ENCODE measurements at places on chromosomes 2 and 18.

- no peak for DNase-seq
Measured at GRCh38 chr2:113185664-113186432, 12.1 kb downstream of the PSD4 start.

GRCh38 chr2:167411367-167411766, 523.1 kb downstream of the XIRP2 start:
- no peak for DNase-seq

- DNase-seq: no peak
Measured at GRCh38 chr2:49003201-49003600, 151.1 kb downstream of the FSHR start.

DNA sequence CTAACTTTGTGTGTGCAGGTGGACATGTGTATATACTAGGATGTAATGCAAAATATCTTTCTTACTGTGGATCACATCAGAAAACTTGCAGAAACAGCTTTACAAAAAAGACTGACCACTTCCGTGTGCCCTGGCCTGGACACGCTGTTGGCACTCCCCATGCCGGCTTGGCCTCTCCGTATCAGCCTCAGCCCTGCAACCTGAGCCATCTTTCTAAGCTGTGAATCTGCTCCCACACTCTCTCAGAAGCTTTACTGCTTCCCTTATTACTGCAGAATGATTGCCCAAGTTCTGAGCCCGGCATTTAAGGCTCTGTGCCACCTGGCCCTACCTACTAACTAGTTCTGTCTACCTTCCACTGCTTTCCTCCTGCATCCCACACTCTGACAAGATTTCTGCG, 37.8 kb downstream of the MYO7B start:
- DNase-seq: no peak

GRCh38 chr2:204715361-204715760, 170.1 kb downstream of the PARD3B start:
- no peak for DNase-seq

DNA sequence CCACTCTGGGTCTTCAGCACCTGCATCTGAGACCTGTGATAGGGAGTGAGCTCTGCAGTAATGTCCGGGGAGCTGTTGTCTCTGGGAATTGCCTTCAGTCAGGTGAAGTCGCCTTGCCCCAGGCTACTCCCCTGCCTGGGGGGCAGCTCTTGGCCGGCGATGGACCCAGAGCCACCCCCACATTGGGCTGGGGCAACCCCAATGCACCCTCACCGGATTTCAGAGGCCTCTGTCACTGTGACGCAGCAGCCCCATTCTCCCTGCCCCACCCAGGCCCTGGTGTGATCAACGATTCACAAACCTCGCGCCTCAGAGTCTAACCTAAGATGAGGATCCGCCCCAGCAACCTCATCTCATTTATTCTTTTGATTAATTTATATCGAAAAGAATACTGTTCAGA, 303.6 kb downstream of the NDUFA10 start:
- DNase-seq: no peak

GRCh38 chr2:118858485-118859156, 11.2 kb upstream of the EN1 start:
- DNase-seq: no peak

DNA sequence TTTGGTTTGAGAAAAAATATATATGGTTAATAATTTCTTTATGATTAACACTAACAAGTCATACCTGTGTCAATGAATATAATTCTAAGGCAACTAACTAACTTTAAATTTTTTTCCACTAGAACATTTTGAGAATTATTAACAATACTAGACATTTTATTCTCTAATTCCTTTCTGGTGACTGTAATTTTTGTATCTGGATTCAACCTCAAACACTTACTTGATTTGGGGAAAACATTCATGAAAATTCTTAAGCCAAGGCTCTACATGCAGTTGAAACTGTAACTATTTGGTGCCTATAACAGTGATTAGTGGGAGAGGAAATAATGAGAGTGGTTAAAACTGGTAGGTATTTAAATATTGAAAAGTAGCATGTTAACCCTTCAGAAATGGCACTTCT, 546.5 kb upstream of the KLHL29 start:
- no peak for DNase-seq

DNA sequence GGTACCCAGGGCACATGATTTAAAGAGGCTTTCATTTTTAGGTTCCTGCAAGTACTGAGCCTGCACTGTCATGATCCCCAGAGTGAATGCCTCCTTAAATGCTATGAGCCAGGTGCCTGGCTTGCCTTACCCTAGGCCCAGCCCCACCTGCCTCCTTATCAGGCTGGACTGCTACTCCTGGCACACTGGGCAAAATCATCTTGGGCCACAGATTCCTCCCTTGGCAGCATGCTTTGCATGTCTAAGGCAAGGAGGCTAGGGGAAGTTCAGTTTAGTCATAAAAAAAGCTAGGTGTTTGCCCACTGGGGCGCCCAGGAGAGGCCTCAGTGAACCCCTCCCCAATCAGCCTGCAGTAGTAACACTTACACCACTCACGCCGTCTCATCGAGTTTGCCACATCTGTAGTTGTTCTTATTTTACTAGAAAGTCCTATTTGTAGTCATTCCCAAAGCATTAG, 45.1 kb downstream of the LBH start:
- DNase-seq: no peak

GRCh38 chr2:17918789-17919188, 40.3 kb downstream of the KCNS3 start:
- no peak for DNase-seq

DNA sequence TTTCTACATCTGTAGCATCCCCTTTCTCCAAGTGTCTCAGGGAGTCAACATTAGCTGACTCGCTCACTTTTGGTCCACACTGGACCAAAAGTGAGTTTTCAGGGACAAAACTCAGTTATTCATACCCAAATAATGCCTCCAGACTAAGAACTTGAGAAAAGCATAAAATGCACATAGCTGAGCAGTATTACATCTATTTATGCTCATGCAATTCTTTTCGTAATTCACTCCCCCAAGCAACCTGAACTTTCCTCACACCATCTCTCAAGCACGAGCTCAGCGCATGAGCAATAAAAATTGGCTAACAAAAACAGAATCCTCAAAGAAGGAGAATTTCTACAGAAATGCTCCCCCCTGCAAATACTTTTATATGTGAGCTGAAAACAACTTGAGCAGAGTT, 17.0 kb downstream of the SFT2D3 start:
- DNase-seq: no peak

Data from stimulated activated CD4-positive, alpha-beta T cell treated with anti-CD3 and anti-CD28 coated beads, Interleukin-15, amount 100 ng/mL, for 1 hour (primary cell).